ENCODE measurements at places on chromosomes 1 and 21.

GRCh38 chr1:48048064-48048463 lies 50.9 kb upstream of the TRABD2B start:
- no peaks in the 10 kb centered on the region for H3K27me3 ChIP-seq
- DNase-seq, result no peak
- H3K27ac ChIP-seq, result peak overlapping the region; percentile 60
- H3K4me3 ChIP-seq, result no peak overlapping the region
- no peaks in the 10 kb centered on the region for H3K36me3 ChIP-seq

- no peak overlapping the region for H3K27ac ChIP-seq
- no peak for DNase-seq
- H3K4me3 ChIP-seq, result no peak overlapping the region
- no peaks in the 10 kb centered on the region for H3K27me3 ChIP-seq
- no peaks in the 10 kb centered on the region for H3K4me1 ChIP-seq
Measured at GRCh38 chr1:68633141-68633919, 136.4 kb upstream of the DEPDC1 start.

DNA sequence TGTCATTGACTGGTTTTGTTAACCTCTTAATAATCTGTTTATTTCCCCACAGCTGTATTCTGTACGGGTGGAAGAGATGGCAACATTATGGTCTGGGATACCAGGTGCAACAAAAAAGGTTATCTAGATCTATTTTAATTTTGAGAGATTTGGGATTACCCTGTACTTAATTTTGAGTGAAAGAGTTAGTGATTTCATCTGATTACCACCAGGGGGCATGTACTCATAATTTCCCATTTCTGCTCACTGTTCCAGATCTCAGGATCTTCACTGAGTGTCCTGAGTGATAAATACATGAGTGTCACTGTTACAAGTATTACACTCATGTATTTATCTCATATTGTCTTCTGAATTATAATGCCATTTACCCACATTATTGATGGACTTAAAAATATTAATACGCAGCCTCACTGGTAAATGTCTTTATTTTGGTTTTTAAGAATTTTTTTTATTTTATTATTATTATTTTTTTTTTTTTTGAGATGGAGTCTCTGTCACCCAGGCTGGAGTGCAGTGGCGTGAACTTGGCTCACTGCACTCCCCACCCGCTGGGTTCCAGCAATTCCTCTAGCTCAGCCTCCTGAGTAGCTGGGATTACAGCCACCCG lies 27.4 kb downstream of the DTL start:
- no peak overlapping the region for H3K4me3 ChIP-seq
- DNase-seq, result no peak
- no peaks in the 10 kb centered on the region for H3K36me3 ChIP-seq
- no peak overlapping the region for H3K27ac ChIP-seq

DNA sequence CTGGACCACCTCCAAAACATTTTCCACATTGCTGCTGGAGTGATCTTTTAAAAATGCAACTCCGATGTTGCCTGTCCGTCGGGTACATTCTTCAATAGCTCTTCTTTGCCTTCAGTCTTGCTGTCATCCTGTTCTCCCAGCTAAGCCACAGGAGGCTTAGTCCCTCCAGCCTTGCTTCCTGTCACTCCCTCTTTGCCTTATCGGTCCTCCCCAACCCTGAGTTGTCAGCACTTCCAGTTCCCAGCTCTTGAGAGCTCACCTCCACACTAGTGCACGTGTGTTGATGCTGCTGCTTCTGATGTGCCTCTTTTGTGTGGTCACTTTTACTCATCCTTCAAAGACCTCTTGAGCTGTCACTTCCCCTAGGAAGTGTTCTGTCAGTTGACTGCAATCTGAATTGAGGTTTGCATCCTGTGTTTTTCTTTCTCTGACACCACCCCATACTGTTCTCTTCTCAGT lies 15.3 kb downstream of the UCK2 start:
- no peak for DNase-seq
- no peaks in the 10 kb centered on the region for H3K27me3 ChIP-seq
- H3K4me3 ChIP-seq, result no peak overlapping the region
- H3K4me1 ChIP-seq, result no peaks in the 10 kb centered on the region
- H3K36me3 ChIP-seq, result no peaks in the 10 kb centered on the region

GRCh38 chr1:58583496-58583895 lies 6.4 kb upstream of the TACSTD2 start:
- no peaks in the 10 kb centered on the region for H3K27me3 ChIP-seq
- no peaks in the 10 kb centered on the region for H3K36me3 ChIP-seq
- no peak for DNase-seq
- H3K4me3 ChIP-seq, result no peak overlapping the region
- peak overlapping the region; percentile 66 for H3K27ac ChIP-seq

DNA sequence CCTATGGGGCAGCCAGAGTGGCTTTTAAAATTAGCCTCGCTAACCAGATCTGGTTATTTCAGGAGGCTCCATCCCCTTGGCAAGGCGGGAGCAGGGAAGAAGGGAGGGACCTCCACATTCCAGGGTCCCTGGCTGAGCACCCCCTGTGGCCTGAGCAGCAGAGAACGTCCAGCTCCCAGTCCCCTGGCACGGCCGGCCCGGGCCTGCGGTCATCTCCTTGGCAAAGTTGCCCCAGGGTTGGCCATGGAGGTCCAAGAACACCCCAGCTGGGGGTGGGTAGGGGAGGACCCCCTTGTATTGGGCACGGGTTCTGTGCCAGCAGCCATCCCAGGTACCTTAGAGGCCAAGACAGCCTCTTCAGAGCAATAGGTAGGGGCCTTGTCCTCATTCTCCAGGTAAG lies 75.9 kb downstream of the RAP1GAP start:
- no peak overlapping the region for H3K27ac ChIP-seq
- peaks cover 7% of the 10 kb centered on the region for H3K4me1 ChIP-seq
- H3K36me3 ChIP-seq, result no peaks in the 10 kb centered on the region
- peaks cover 90% of the 10 kb centered on the region for H3K27me3 ChIP-seq
- DNase-seq, result no peak

All from tibial artery (tissue), 4 donors.